ENCODE measurements at places on chromosomes 13 and 19.
A peak's percentile ranks its signal among the peaks of the same experiment; 100 is the strongest.

- peak; percentile 78 for DNase-seq
Measured at GRCh38 chr13:36806102-36806501, 12.9 kb upstream of the RFXAP start.

GRCh38 chr19:40806423-40807146 lies 7.6 kb downstream of the EGLN2 start:
- DNase-seq: peak; percentile 66

DNA sequence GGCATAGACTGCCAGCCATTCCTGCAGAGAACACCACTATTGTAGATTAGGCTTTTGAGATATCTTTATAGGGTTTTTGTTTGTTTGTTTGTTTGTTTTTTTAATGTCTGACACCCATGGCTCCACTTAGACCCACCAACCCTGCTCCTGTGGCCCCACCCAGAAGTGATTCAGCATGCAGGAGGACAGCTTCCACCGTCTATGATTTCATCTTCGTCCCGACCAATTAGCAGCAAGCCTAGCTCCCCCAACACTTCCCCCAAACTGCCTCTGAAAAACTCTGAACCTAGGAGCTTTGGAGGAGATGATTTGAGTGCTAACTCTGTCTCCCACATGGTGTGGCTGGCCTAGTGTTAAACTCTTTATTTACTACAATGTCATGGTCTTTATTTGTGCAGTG lies 108.3 kb upstream of the RXFP2 start:
- peak; percentile 14 for DNase-seq

DNA sequence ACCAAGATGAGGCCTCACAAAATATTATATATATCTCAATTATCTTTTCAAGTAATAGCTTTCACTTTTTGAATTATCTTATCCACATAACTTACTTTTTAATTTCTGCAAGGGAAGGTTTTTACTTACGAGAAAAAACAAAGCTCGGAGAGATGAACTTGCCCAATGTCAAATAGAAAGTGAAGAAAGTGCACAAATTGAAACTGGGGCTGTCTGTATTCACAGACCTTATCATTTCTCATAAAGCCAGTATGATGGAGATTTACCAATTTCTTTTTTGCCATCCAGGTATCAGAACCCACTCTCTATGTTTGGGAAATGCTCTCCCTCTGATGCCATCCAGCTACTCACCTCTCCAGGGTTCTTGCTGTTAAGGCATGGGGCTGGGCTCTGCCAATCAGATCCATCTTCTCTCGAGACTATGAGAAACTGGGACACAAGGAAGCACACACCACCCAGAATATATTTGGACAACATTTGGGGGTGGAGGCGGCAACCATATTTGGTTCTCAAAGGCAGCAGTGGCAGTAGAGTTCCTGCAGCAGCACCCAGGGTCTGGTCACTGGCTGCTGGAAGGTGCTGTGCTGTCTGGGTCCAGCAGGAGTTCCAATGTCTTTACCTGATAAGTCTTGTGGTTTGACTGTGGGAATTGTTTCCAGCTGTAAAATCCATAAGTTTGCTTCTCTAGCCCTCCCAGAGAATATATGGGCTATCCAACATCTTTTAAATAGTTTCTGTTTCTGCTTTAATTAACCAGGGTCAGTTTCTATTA lies 45.8 kb upstream of the SCEL start:
- DNase-seq: no peak

- DNase-seq: no peak
Measured at GRCh38 chr19:46006411-46006810, 11.1 kb downstream of the CCDC61 start.

GRCh38 chr19:44703336-44704078 lies 4.6 kb downstream of the CEACAM16 start:
- DNase-seq: no peak

DNA sequence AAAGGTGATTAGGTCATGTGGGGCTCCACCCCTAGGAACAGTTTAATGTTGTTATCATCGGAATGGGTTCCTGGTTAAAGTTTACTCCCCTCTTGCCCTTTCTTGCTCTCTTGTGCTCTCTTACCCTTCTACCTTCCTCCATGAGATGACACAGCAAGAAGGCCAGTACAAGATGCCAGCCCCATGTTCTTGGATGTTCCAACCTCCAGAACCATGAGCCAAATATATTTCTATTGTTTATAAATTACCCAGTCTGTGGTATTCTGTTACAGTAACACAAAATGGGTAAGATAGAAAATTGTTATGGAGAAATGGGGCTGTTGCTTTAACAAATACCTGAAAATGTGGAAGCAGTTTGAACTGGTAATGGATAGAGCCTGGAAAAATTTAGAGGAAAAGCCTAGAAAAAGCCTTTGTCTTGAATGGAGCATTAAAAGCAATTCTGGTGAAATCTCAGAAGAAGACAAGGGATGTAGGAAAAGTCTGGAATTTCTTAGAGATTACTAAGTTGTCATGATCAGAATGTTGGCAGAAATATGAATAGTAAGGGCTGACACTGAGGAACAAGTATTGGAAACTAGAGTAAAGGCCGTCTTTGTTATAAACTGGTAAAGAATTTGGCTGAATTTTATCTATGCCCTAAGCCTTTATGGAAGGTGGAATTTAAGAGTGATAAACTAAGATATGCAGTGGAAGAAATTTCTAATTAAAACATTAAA lies 53.5 kb upstream of the TSC22D1 start:
- no peak for DNase-seq

DNA sequence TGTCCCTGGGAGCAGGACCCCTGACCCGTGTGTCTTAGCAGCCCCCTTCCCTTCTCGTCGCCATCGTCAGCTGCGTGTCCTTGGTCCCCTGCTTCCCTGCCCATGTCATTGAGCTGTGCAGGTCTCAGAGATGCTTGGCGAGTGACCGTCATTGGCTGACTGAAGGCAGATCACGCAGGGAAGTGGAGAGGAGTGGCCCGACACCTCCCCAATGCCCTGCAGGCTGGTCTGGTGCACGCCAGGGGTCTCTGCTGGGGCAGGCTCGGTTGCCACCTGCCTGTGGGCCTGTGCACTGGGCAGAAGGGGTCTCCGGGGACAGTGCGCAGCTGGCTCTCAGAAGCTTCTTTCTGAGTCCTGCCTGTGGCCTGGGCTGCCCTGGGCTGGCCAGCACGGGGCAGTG lies 6.2 kb downstream of the GNA11 start:
- no peak for DNase-seq

DNA sequence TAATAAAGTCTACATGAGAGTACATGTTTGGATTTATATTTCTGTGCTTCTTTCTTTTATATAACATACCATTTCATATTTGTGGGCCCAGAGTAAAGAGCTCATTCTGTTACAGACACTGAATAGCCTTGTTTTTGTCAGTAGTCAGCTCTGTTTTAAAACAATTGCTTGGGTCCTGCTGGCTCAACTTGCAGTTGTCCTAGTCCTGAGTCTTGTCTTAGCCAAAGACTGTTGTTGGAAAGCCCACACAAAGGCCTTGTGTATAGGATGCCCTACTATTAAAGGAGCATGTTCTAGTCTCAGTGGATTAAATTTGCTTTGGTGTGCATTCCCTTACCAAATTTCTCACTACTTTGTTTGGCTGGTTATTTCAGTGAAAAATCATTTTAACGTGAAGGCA lies 3.8 kb upstream of the KCNRG start:
- no peak for DNase-seq

DNA sequence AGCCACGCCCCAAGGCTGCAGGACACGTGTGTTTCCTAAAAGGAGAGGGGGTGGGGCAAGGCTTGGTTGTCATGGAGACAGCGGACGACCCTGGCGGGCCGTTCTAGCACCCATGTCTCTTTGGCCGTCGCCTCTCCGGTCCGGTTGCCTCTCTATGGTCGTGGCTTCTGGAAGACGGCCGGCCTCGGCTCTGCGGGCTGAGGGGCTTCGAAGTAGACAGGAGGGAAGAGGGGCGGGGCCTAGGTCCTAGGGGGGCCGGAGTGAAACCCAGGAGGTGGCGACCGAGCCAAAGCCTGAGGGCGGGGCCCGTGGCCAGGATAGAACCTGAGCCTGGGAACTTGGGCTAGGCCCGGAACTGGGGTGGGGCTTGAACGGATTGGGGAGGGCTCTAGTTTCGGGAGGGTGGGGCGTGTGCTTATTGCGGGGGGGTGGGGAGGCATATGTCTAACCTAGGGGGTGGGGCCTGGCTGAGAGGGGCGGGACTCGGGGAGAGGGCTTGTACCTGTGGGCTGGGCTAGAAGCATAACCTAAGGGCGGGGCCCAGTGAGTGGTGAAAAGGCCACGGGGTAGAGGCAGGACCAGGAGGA lies 750 bp upstream of the SLC27A1 start:
- DNase-seq: peak; percentile 97

DNA sequence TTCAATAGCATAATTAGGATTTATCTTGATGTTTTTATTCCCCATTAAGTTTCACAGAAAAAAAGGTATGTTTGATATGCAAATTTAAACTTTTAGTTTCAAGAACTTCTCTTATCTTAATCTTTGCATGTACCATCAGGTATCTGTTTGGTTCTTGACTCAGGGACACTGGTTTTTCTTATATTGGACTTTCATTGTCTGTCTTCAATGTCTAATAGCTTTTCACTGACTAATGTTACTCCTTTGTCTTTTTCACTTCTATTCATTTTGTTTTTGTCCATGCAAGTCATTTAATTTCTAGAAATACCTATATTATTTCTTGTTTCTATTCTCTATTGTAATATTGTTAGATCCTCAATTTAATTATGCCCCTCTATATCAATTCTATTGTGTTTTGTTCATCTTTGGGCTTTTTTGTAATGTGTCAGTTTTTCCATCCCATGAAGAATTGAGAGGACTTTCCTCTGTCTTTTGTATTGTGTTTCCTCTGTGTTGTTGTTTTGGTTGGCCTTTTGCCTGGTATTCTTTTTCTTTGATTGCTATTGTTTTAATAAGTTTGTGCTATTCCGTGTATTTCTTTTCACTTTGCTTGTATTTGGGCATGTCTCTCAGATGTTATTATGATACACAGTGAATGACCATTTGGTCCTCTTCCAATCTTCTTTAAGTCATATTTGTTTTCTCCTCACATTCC lies 58.3 kb upstream of the ANKRD10 start:
- no peak for DNase-seq

DNA sequence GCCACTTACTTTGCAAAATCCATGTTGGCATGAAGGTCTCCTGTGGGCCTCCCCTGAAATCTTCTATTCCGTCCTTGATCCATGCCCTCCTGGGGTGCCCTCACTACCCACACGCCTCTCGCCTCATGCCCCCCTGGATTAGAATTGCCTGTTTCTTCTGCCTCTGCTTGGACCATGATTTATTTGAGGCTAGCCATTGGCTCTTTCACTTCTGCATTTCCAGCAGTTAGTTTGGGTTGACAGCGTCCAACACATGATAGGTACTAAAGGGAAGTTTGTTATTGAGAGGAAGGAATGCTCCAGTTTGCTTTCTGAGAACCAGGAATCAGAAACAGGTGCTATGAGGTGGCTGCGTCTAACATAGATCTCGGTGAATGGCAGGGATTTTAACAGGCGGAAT lies 30.5 kb upstream of the TPTE2 start:
- peak; percentile 87 for DNase-seq

DNA sequence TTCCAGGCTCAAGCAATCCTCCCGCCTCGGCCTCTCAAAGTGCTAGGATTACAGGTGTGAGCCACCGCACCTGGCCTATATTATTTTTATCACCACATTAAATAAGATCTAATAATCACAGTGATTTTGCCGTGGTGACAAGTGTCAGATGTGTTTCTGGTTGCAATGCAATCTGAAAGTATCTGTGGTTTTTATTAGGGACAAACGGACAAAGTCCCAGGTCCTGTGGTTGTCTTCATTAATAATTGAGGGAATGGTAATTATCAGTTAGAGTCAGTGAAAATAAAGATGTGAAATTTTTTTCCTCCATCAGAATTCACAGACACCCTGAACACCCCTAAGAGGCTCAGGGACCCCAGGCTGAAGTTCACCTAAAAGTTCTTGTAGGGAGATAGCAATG lies 1.3 kb upstream of the TICAM1 start:
- no peak for DNase-seq

- DNase-seq: peak; percentile 88
Measured at GRCh38 chr13:23380534-23380933, 53.0 kb downstream of the SACS start.

DNA sequence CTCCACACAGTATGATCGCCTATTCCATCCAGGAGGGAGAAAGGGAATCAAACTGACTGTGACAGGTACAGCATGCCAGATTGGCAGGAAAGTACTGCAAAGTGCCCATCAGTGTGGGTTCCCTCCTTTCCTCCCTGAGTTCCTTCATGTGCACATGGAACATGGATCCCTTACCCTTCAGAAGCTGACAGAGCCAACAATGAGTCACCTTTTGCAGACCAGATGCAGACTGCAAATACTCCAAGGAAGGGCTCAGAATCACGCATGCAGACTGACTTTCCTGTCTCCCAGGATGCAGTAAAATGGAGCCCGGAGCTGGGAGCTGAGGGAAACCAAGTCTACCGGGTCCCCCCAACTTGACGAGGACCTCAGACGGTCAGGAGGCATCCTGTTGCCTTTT lies 41.8 kb downstream of the SACS start:
- no peak for DNase-seq

DNA sequence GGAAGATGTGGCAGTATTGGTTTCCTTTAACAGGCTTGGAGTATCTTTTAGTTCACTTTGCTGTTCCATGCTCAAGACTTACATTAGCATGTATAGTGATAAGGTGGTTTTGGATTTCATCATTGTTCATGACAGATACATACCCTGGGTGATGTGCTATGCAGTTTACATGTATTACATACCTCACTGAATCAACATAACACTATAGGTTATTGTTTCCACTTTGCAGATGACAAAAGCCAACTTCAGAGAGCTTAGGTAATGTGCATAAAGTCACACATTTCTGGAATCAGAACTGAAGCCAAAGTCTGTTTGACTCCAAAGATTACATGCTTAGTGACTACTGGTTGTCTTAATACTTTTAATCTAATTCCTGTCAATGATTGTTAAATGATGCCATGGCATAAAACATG lies 7.1 kb downstream of the COMMD6 start:
- DNase-seq: peak; percentile 24

GRCh38 chr13:37319031-37319443 lies 213.6 kb upstream of the CSNK1A1L start:
- no peak for DNase-seq

GRCh38 chr19:16064209-16064889 lies 11.9 kb upstream of the TPM4 start:
- no peak for DNase-seq

DNA sequence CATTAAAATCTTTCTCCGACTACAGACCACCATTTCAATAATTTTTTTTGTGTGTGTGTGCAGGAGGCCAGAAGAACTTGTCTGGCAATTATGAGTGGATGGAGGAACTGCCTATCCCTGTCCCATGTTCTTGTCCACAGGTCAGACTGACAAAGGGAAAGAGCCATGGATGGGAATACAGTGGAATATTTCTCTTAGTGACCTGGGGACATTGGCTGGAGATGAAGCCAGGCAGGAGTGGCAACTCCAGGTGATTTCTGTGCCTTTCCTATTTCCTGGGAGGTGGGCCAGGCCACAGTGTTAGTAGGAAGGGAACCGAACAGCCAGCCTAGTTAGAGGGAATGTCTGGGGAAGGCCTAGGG lies 3.7 kb downstream of the PSG9 start:
- no peak for DNase-seq

Measured in MV-4-11 (cell line).